Stimulated activated CD8-positive, alpha-beta memory T cell treated with anti-CD3 and anti-CD28 coated beads, Interleukin-4, amount 100 ng/mL, for 1 hour (primary cell): ENCODE measurements at places on chromosomes 11 and 22.

- no peak for DNase-seq
Observed at GRCh38 chr11:127308291-127308690, 307.7 kb upstream of the KIRREL3 start.

DNA sequence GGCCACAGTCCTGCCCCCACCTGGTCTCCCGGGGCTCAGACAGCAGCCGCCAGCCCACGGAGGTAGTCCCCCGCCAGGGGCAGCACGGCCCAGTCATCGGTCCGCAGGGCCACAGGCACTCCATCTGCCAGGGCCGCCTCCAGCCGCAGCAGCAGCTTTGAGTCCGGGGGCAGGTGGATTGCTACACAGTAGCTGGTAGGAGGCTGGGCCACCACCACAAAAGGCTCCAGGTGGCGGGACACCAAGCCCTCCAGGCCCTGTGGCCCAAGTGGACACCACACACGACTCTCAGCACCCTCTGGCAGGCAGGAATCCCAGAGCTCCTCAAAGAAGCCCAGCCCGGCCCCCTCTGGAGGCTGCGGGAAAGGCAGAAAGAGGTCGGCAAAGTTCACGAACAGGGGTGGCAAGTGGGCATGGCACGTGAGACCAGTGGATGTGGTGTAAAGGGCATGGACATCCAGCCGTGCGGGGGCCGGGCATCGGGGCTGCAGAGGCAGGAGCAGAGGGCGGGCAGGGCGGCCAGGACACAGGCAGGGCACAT, 2.9 kb downstream of the AP5B1 start:
- DNase-seq, result no peak

DNA sequence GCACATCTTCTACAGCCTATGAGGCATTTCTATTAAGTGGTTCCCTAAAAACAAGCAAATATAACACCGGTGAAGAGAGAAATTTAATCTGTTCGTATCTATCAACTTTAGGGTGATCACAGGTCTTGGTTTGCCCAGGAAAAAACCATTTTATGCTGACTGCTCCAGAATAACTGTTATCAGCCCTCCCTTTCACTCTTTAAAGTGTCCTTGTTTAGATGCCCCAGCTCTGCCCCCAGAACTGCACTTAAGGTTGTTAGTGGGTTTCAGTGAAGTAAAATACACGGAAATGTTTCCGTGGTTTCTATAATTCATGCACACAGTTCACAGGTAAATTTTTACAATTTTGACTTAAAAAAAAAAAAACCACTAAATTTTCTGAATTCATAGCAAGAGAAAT, 70.0 kb downstream of the NARS2 start:
- DNase-seq, result no peak

DNA sequence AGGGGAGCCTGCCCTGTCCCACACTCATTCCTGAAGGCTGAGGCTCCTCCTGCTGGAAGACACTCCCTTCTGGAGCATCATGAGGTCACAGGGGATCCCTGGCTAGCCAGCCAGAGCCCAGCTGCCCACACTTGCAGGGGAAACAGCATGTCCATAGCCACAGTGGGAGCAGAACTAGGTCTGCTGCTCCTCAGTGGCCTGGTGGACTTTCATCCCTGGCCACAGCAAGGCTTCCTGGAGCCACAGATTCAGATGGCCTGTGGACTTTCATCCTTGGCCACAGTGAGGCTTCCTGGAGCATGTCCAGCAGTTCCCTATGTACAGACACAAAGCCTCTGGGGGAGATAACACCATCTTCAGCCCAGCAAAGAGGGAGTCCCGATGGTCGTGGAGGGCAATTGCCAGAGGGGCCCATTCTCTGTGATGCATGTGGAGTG, 5.9 kb upstream of the APOL6 start:
- DNase-seq, result no peak

GRCh38 chr22:18031695-18032454, 7.5 kb upstream of the MICAL3 start:
- DNase-seq, result no peak

GRCh38 chr11:64720167-64720566, 2.8 kb downstream of the NRXN2 start:
- DNase-seq, result no peak

GRCh38 chr11:83336993-83337392, 50.8 kb upstream of the CCDC90B start:
- no peak for DNase-seq

GRCh38 chr11:69699213-69699612, 4.6 kb downstream of the FGF19 start:
- no peak for DNase-seq

DNA sequence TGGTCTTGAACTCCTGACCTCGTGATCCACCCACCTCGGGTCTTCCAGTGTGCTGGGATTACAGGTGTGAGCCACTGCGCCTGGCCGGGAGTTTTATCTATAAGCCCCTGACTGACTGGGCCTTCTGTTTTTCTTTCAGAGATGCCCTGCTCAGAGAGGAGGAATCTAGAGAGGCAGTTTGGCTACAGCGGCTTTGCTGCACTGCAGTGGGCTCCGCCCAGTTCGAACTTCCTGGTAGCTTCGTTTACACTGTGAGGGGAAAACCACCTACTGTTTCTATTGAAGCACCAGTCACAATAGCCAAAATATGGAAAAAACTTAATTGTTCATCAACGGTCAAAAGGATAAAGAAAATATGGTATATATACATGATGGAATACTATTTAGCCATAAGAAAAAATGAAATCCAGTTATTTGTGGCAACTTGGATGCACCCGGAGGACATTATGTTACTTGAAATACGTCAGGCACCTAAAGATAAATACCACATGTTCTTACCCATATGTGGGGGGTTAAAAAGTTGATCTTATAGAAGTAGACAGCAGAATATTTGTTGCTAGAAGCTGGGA, 31.9 kb upstream of the FAM181B start:
- DNase-seq, result no peak

DNA sequence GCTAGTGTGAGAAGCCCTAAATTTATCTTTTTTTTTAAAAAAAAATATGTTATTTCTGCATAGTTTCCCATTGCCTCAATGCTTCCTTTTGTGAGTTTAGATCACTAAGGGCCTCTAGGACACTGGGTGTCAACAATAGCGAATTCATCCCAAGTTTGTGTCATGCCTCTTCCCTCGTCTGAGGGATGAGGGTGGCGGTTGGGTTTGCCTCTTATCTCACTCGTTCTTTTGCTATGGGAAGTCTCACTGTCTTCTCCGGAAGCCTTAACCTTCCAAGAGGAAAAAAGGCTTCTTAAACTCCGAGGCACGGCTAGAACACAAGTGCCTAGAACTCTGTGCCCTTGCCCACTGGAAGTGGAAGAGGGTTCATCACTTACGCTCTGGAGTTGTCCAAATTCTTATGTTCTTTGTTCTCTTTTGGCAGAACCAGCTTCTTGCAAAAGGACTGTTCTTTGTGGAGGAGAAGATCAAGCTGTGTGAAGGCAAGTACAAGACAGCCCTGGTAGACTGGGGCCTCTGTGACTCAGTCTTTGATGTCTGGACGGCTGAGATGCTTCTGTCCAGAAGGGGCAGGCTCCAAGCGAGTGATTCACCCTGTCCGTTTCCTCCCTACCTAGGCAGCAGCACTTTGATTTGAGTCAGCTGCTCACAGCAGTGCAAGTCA, 78.5 kb downstream of the TRAF6 start:
- DNase-seq, result no peak

- no peak for DNase-seq
Observed at GRCh38 chr11:86416494-86416893, 41.8 kb downstream of the CCDC81 start.

DNA sequence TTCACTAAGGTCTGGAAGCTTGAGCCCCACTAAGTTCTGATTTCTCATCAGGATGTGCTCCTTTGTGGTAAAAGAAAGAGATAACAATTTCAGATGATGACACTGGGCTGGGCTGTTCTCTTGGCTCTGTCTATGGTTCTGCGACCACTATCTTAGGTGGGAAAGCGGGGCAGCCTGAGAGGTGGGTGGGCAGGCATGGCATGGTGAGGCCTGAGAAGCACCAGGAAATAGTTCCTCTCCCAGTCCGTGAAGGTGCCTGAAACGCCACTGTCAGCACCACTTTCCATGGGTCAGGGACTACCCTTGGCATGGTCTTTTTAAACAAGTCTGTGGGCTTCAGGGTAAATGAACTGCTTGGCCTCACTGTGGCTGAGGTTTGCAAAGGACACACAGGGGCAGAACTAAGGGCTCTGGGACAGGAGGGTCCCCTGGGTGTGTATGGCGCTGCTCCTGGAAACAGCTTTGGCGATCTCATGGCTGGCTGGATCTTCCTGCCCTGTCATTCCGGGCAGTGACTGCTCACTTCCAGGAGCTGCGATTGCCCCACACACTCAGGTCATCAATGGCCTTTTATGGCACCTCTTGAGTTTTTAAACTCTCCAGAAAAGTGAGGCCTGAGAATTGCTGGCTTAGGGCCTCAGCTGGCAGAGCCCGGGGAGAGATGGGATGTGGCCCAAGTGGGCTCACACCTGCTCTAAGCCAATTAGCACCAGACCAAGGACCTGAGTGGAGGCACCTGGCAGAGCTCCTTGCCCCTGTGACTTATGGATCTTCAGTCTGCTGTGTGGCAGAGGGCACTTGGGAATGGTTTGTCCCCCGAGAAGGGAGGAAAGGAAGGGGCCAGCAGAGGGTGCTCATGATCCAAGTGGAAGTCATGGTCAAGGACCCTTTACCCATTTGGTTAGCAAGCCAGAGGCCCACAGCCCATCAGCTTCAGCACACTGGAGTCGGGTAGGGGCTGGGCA, 55.6 kb upstream of the LYVE1 start:
- no peak for DNase-seq

GRCh38 chr22:40606306-40606705, 30.2 kb downstream of the MRTFA start:
- DNase-seq, result no peak

DNA sequence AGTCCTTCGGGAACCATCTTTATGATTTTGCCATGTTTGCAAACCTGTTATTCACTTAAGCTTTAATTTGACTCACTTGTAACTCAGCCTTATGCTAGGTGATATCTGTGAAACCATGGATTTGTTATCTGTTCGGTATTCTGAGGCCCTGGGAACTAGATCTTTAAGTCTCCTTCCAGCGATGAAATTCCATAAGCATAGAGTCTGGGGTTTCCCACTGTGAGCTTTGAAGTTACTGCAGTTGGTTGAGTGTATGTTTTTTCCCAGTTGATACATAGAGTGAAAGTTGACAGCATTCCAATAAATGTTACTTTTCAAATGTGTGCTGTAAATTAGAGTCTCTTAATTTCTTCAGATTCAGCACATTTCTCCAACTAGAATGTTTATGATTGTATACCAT, 66.9 kb downstream of the TNRC6B start:
- DNase-seq, result no peak

DNA sequence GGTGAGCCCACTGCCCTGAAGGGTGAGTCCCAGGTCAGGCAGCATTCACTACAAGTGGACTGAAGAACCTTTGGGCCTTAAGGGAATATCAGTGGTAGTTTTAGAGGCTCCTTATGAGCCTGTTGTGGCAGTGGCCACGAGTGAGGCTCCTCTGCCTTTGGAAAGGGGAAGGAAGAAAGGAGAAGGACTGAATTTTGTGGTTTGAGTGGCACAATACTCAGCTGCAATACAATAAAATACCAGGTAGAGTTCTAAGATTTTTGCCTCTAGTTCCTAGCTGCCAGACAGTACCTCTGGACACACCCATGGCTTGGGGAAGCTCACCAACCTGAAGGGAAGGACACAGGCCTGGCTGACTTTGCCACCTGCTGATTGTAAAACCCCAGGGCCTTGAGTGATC, 260.9 kb downstream of the DYNC2H1 start:
- DNase-seq, result no peak

GRCh38 chr11:57240757-57241156, 3.7 kb upstream of the APLNR start:
- DNase-seq, result no peak

DNA sequence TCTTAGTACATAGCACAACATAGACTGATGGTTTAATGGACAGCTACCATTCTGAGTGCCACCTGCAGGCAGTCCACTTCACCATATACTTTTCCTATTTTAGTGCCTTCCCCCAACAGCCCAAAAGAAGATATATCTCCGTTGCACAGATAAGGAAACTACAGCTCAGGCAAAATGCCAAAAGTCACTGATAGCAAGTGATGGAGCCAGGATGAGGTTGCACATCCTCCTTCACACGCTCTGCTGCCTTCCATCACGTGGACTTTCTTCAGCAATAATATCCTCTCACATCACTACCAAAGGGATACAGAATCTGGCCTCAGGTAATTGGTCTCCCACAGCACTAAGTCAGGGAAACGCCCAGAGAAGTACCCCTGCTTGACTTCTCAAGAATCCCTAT, 7.5 kb downstream of the TCF20 start:
- no peak for DNase-seq

DNA sequence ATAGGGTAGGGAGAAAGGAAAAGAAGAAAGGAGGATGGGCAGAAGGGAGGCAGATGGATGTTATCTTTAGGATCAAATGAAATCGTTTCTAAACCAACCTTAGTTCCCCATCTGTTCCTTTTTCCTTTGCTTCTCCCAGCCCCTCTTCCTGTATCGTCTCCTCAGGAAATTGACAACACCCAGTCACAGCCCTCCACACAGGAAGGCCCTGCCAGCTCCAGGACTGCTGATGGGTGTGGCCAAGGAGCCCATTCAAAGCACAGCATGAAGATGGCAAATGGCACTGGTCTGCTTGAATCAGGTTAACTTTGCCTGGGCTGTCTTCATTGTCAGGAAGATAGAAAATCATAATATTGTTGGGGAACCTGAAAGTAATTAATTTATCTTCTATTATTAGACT, 164.8 kb downstream of the C11orf87 start:
- DNase-seq, result no peak

DNA sequence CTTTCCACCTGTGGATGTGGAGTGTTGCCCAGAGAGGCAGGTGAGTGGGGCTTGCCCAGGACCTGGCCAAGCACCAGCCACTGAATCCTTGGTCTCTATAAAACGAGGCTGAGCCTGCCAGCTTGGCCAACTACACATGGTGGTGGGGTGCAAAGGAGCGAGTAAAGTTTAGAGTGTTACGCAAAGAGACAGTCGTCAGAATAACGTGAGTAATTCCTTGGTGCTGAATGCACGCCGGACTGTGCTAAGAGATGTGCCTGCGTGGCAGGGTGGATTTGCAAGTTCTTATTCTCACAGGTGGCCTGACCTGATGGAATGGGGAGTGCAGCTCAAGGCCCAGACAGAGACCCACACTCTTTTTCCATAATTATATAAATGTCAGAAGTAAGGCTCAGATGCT, 88.6 kb upstream of the B3GAT1 start:
- DNase-seq, result no peak

DNA sequence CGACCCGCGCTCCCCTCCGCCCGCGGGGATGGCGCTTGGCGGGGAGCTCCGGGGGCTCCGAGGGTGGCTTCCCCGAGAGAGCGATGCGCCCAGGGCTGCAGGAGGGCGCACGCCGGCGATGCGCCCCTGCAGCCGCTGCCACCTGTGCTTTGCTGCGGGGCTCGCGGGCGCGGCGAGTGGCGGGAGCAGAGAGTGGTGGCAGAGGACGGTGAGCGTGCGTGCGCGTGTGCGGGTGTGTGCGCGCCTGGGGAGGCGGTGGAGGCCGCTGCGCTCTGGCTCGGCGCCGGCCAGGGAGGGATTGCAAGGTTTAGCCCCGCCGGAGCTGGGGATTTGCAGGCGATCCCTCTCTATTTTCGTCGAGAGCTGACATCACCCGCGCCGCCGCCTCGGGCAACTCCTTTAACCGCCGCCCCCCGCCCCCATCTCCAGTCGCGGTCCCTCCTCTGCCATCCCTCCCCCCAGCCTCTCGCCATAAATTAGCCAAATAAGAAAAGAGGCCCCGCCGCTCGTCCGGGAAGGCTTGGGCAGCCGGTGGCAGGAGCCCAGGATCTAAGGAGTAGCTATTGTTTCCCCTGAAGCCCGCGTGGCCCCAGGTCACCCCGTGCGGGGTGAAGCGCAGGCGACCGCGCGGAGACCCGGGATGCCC, at the start of gene SLC1A2:
Gene SLC1A2 (minus strand): TSS at position 375 of the 646 bp plus-strand sequence. CDS start 592 bp downstream, outside the sequence.
- DNase-seq, result no peak

GRCh38 chr22:23737696-23738095, 13.2 kb downstream of the ZNF70 start:
- no peak for DNase-seq
